BJ (cell line): ENCODE measurements at places on chromosomes 13 and 19.

- DNase-seq, result no peak
These were observed 2.1 kb downstream of the DDX49 start for GRCh38 chr19:18921593-18921992.

- DNase-seq, result no peak
These were observed 11.3 kb downstream of the STX10 start for GRCh38 chr19:13138916-13139198.

DNA sequence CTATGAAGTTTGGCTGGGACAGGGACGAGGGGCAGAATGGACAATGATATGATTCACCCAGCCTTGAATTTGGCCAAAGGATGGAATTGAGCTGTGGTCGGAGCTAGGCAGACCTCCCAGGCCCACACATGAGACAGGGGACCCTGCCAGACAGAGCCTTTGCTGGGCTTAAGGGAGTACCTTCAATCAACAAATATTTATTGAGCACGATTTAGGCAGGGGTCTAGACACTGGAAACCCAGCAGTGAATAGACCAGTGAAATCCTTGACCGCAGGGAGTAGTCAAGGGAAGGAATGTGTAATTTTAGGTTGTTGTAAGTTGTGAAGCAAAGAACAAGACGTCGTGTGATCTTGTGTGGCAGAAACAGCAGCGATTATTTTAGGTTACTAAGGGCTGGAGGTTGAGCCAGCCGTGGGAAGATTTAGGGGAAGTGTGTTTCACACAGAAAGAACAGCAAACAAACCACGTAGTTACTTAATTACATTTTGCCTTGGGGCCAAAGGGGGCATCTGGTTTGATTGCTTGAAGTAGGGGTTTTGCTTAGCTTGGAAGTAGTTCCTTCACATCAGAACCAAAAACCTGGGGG, 16.9 kb upstream of the AP1M2 start:
- DNase-seq, result no peak

DNA sequence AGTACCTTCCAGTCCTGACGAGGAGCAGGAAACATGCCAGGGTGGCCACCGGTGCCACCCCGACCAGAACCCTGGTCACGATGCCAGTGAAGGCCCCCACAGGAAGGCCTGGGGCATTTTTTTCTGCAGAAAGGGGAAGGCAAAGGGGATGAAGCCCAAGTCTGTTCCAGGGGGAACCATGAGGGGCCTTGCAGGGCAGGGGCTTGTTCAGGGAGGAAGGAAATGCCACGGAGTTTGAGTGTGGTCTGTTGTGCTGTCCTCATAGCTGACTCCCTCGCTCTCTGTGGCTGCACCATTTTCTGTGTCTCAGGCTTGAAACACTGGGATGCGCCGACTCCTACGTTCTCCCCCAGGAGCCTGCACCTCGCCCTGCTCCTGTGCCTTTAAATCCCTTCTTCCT, 27.5 kb upstream of the CEACAM1 start:
- DNase-seq, result no peak

GRCh38 chr13:53151336-53152056, 122.9 kb downstream of the OLFM4 start:
- DNase-seq, result no peak

GRCh38 chr19:8615813-8616596, 5.5 kb upstream of the ADAMTS10 start:
- DNase-seq, result no peak

DNA sequence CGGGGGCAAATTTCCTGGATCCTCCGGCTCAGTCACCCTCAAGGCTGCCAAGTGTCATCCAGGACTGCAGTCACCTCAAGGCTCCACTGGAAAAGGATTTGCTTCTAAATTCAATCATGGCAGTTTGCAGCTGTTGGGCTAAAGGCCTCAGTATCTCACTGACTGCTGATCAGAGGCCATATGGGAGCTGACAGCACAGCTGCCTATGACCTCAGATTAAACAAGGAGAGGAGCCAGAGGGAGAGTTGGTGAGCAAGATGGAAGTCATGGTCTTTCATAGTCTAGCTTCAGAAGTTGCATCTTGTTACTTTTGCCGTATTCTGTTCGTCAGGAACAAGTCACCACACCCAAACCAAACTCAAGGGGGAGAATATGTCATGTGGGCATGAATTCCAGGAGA, 849.7 kb downstream of the UQCRFS1 start:
- no peak for DNase-seq
